ENCODE measurements at places on chromosomes 11 and 22. TPM values are rescaled to one million over a fixed set of nuclear protein-coding genes. Genes with fewer than 3 reads are reported as not detected.

GRCh38 chr11:103378931-103379330 is 269.7 kb downstream of the DYNC2H1 start:
- no peak for DNase-seq

DNA sequence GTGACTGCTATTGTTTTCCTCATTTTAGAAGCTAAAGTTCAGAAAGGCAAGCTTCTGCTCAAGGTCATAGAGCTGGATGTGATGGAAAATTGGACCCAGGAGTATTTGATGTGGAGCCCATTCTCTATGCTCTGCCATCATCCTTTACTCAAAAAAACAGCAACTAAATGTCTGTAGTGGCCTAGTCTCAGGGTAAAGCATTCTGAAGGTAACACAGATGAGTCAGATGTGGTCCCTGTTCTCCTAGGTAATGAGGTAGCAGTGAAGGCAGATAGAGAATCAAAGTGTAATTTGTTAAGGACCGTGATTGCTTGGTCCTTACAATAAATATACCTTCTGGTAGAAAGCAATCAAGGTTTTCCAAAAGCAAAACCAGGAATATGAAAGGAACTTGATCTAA is 84.4 kb upstream of the SPON1 start:
- DNase-seq, result no peak

- DNase-seq, result peak; percentile 22
Observed at GRCh38 chr11:61911701-61912529, 5.5 kb downstream of the RAB3IL1 start.

GRCh38 chr22:42470366-42471082 is 38.3 kb upstream of the NFAM1 start:
- DNase-seq, result no peak

DNA sequence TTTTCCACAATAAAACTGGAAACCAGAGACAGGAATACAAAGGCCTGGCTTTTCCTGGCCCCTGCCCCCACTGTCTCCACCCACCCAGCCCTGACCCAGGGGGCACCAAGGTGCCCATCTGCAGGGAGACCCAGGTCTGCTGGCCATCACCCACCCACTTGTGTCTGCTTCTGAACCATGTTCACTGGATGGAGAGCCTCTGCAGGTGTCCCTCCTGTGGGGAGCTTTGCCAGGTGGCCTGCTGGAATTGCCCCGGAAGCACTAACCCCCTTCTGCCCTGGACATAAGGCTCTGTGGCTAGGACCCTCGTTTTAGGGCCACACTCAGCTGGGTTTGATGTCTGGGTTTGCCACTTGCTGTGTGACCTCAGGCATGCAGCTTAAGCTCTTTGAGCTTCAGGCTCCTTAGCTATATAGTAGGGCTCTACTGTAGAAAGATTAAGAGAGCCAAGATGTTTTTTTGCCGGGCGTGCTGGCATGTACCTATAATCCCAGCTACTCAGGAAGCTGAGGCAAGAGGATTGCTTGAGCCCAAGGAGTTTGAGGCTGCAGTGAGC is 3.9 kb downstream of the SCARF2 start:
- DNase-seq, result no peak

- DNase-seq, result no peak
Observed at GRCh38 chr22:27720860-27721259, 80.7 kb downstream of the MN1 start.

DNA sequence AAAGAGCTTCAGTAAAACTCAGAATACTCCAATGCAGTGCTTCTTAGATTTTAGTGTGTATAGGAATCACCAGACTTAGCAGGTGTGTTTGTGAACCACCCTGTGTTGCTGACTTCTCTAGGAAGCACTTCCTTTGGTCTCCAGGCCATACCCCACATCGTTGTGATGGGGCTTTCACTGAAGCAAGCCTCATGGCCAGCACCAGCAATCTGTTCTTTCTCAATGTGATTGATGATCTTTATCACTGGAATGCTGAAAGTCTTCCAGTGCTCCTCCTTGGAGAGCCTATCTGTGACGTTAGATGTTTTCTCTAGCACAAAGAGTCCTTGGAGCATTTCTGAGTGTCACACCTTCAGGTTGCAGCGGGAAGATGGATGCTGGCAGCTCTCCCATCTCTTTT is 280.5 kb downstream of the DDX10 start:
- DNase-seq, result no peak

- DNase-seq, result no peak
Observed at GRCh38 chr11:63564784-63565350, 1.7 kb upstream of the PLAAT2 start.

DNA sequence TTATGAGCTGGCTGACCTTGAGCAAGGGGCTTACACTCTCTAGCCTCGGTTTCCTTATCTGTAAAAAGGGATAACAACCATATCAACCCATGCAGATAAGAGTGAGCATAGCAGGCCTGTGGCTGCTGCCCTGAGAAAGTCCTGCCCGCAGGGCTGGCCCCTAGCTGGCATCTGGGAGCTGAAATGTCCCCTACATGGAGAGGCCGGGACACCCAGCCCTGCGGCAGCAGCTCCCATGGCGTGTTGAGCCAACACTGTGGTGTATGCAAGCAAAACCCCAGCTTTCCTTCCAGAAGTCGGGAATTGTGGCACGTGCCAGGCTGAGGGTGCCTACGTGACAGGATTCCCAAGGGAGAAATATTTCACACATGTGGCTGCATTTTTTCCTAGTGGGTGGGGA is 358.9 kb downstream of the CTTN start:
- no peak for DNase-seq

- no peak for DNase-seq
Observed at GRCh38 chr22:47794851-47795250, 1032.4 kb downstream of the TBC1D22A start.

DNA sequence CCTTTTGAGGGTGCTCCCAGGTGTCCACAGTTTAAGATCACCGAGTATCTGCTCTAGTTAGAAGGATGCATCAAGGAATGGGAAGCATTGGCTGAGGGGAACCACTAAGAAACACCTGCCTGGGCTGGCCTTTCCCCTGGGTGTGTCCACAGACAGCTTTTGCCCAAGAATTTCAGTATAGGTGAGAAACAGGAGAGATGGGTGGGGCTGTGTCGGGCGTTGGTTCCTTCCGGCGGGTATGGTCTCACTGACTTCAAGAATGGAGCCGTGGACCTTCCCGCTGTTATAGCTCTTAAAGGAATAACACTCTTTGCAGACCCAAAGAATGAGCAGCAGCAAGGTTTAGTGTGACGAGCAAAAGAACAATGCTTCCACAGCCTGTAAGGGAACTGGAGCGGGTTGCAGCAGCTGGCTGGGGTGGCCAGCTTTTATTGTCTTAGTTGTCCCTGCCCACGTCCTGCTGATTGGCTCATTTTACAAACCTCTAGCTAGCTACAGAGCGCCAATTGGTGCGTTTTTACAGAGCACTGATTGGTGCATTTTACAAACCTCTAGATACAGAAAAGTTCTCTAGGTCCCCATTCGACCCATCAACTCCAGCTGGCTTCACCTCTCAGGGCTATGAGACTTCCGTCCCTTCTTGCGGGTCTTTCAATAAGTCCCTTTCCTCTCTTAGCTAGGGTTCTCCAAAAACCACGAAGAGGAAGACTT is 2.4 kb downstream of the FADS1 start:
- DNase-seq, result no peak

GRCh38 chr11:39570526-39570925 is 1888.9 kb downstream of the LRRC4C start:
- no peak for DNase-seq

- DNase-seq, result no peak
Observed at GRCh38 chr11:119130662-119131061, 9.3 kb downstream of the HINFP start.

- DNase-seq, result no peak
Observed at GRCh38 chr11:69311767-69312385, 17.9 kb downstream of the MYEOV start.

GRCh38 chr11:66883016-66883965 is 26.4 kb downstream of the LRFN4 start:
- DNase-seq, result no peak

DNA sequence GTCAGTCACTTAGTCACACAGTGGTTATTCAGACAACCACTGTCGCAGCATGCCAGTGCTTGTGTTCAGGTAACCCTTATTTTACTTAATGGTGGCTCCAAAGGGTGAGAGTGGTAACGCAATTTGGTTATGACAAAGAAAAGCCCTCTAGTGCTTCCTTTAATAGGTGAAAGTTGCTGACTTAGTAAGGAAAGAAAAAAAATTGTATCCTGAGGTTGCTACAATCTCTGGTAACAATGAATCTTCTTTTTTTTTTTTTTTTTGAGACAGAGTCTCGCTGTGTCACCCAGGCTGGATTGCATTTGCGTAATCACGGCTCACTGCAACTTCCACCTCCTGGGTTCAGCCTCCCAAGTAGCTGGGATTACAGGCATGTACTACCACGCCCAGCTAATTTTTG is 64.5 kb downstream of the C11orf91 start:
- no peak for DNase-seq

DNA sequence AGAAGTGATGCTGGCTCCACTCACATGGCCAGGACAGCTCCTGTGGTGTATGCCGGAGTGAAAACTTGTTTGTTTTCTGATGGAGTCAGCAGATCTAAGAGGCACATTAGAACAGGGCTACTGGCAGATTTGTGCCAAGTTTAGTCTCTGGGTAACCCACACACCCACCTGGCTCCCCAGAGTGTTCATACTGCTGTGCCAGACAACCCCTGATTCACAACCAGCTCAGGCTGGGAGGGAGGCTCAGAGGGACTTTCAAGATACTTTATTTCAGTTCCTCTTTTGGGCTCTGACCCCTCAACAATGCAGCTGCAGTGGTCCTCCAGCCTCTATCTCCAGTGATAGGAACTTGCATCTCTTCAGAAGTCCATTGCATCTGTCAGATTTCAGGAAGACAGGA is 8.5 kb downstream of the NTM start:
- DNase-seq, result no peak

- no peak for DNase-seq
Observed at GRCh38 chr11:121419836-121420235, 32.3 kb upstream of the SORL1 start.

DNA sequence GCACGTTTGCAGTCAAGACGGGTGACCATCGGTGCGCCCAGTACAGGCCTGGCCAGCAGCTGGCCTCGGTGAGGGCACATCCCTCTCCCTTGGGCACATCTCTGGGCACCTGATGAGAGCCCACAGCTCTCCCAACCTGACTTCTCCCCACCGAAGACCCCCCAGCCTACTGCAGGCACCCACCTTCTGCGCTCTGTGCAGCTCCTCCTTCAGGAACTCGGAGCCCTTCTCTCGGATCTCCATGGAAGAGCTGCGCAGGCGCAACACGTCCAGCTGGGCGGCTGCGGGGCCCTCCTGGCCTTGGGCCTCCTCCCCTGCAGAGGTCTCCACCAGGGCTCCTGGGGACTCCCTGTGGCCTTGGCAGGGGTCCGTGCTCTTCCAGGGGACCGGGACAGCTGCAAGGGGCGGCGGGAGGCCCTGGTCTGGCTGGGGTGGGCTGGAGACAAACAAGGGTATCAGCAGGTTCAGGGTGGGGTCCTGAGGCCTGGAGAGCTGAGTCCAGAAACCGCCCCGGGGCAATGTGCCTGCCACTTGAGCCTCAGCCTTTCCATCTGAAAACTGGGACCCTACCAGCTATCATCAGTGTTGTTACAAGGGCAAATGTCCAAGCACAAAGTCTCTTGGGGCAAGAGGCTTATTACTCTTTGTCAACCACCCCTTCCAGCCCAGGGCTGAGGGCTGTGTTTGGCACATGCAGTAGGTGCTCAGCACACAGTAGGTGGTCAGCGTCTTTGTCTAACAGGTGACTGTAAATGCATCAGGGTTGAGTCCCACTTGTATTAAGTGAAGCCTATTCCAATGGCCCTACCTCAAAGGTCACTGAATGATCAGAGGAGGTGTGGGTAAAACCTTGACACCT is 9.3 kb downstream of the RAB3IL1 start:
- peak; percentile 15 for DNase-seq

GRCh38 chr11:8327761-8328192 is 64.1 kb upstream of the LMO1 start:
- DNase-seq, result no peak

DNA sequence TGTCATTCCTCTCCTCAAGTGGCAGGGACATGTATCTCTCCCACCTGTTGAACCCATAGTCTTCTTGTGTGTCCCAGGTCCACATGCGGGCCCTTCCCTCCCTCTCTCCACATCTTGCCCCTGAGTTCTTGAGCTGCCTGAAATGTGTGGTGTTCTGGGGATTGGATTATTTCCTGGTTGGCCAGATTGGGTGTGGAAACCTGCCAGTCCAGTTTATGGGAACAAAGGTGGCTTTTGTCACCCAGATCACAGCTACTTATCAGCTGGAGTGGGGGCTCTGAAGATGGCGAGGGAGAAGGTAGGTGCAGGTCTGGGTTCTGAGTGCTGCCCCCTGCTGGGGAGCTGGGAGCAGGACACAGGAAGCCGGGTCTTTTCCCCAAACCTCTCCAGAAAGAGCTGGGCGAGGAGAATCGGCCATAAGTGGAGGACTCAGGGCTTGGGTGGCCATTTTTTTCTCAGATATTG is 14.2 kb downstream of the DTX4 start:
- DNase-seq, result no peak

- DNase-seq, result no peak
Observed at GRCh38 chr11:66919923-66920322, 38.3 kb downstream of the PC start.

DNA sequence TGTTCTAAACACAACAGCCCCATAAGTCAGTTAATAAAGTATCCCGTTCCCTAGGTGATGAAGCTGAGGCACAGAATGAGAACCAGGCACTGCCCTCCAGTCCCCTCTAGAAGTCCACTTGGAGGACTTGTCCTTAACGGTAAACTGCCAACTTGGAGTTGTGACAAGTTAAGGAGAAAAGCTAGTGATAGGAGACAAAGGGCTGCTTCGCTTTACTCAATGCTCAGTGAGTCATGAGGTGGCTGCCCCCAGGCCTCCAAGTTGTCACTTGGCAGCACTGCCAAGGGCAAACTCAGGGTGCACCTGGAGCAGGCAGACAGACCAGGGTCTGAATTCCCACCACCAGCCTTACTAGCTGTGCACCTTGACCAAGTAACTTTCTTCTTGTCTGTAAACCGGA is 13.5 kb downstream of the SLC43A1 start:
- no peak for DNase-seq

Gene DMC1
- total RNA-seq, result 1.0 TPM

Gene MS4A6E
- total RNA-seq, result not detected

Gene EFCAB6
- 1.8 TPM for total RNA-seq

Gene SLC22A12
- total RNA-seq, result not detected

Gene IGLL1
- total RNA-seq, result not detected

Gene PLEKHA7
- 33.2 TPM for total RNA-seq

Gene CECR2
- 3.1 TPM for total RNA-seq

Gene SYCE3
- not detected for total RNA-seq

All from left ventricle myocardium inferior (tissue), 1 donor.